NCI-H187 treated with DMSO at 0.1 percent for 48 hours (cell line): ENCODE measurements at places on chromosomes 5 and 9.

GRCh38 chr9:116760636-116761035 lies 73.5 kb downstream of the TRIM32 start:
- no peak for DNase-seq

- DNase-seq = no peak
These were observed 9.1 kb downstream of the EGFL7 start for GRCh38 chr9:136671646-136672430.

DNA sequence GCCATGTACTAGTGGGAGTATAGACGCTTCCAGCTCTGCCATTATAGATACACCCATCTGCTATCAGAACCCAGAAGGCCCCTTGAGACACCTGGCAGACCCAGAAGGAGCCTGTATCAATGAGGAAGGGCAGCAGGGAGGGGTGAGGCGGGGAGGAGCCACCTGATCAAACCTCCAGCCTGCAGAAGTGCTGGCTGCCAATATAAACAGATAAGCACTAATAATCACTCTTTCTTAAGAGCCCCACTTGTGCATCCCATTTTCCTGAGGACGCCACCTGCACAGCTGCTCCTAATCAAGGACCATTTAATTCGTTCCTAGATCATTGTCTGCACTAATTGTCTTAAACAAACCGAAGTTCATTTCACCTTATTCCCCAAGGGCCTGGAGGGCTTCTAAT lies 75.0 kb upstream of the NEK6 start:
- no peak for DNase-seq

GRCh38 chr9:91908293-91908623 lies 41.8 kb downstream of the ROR2 start:
- no peak for DNase-seq

GRCh38 chr9:26950521-26950920 lies 3.5 kb upstream of the PLAA start:
- DNase-seq = no peak
